Amniotic stem cell (primary cell): ENCODE measurements at places on chromosomes 2 and 18.

GRCh38 chr2:140502951-140503630, 1627.7 kb downstream of the LRP1B start:
- peak; percentile 37 for DNase-seq

DNA sequence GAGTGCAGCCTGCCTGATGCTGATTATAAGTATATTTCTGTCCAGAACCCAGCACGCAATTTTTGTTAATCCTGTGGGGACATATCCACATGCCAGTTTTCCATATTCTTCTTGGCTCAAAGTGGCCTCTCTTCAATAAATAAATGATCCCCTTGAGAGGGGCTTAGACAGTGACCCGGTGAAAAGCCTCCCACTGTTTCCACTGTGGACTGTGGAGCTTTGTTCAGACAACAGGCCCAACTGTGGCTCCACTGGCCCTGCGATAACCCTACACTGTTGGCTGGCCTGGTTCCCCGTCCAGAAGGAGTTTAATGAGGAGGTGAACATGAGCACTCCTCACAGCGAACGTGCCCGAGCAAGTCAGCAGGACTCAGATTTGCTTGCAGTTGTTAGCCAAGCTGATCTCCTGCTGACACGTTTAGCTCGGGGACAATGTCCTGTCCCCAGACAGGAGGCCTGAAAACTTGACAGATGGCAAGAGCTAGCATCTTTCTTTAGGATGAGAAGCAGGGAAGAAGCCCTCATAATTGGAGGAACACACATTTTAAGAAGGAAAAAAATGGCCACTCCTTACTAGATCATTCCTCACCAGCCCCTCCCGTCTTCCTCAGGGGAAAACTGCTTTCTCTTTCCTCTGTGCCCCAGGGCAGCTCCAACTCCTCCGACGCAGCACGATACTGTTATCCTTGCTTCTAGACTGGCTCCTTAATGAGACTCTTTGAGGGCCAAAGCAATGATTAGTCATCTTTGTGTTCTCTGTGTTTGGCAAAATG, 20.0 kb upstream of the MTCL1 start:
- DNase-seq = no peak

DNA sequence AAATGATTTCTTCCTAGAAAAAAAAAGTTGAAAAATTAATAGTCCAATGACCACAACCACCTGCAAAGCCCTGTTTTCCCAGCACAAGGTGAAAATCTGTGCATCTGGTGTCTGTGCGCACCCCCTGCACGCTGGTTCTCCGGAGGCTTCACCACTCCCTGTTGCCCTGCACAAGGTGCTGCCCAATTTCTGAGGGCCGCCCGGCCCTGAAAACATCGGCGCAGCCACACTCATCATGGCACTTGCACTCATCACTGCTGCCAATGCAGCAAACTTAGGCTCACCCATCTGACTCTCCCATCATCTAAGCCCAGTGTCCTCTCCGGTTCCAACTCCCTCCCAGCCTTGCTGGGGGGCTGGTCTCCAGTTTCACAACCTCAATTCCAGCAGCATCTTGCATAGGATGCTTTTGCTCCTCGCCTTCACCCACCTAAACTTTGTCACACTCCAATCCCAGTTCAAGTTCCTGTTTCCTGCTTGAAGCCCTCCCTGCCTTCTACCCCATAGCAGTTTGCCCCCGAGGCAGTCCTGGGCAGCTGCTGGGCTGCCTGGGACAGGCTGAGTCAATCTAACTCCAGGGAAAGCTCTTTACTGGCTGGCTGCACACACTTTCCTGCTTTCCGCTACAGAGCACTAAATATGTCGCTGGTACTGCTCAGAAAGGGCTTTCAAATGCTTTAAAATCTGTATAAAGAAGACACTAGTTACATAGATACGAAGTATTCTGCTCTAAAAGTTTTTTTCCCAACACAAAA, 522.5 kb upstream of the ID2 start:
- no peak for DNase-seq

DNA sequence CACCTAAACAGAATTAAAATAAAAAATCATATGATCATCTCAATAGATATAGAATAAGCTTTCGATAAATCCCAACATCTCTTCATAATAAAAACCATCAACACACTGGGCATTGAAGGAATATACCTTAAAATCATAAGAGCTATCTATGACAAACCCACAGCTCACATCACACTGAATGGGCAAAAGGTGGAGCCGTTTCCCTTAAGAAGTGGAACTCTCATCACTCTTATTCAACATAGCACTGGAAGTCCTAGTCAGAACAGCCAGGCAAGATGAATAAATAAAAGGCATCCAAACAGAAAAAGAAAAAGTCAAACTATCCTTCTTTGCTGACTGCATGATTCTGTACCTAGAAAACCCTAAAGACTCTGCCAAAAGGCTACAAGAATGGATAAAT, 510.3 kb downstream of the ZNF804A start:
- no peak for DNase-seq

- DNase-seq = no peak
Observed at GRCh38 chr18:74498712-74499627, 2.8 kb downstream of the CNDP2 start.

DNA sequence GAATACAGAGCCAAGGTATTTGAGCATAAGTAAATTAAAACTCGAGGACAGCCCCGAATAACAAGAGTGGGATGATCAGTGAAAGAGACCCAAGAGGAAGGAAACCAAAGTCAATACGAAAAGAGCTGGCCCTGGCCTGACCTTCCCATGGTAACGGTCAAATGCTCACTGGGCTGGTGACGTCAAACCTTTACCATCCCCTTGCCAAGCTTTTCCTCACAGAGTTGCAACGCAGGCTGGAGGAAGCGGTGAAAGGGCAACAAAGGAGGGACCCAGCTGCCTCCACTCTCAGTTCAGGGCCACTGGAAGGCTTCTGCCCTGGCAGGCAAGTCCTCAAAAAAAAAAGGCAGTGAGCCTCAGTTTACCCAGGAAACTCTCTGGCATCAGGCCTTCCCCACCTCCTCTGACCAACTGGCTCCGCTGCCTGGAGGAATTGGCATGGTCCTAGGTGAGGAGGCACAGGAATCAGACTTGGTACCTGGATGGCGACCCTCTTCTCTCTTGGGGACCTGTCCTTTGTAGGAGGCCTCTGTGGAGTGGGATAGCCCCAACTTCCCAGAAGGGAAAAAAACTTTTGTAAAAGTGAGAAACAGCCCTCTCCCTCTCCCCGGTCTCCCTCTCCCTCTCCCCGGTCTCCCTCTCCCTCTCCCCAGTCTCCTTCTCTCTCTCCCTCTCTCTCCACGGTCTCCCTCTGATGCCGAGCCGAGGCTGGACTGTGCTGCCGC, 212.4 kb downstream of the ANAPC1 start:
- DNase-seq = no peak

DNA sequence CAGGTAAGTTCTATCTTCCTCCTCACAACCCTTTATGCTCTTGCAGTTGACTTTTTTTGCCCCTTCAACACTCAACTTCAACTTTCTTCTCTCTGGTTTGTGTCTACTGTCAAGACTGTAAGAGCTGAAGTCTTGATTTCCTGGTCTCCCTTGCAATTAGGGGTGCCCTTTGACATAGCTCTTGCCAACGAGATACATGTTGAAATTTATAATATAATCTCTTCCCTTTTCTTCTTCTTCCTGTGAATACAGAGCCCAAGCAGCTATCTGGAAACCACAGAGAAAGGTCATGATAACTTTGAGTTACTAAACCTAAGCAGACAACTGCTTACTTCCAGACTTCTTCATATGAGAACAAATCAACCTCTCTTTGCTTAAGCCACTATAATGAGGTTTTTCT, 163.5 kb downstream of the MC4R start:
- no peak for DNase-seq

- no peak for DNase-seq
Observed at GRCh38 chr2:15788830-15789229, 151.5 kb upstream of the MYCN start.

DNA sequence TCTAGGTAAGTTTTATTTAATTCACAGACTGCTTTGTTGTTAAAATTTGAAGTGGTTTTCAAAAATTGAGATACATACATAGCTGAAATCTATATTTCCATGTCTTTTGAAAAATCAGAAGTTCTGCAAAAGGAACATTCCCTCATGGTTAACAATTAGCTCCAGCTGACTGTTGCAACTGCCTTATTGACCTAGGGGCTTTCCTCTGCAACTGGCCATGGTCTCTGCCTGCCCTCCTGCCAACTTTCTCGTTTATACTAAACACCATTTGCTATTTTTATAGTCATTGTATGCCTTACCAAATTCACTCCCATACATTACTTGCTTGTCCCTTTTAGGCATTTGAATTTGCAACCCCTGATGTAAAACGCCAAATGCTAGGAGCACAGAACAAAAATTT, 107.2 kb downstream of the PID1 start:
- DNase-seq = no peak

GRCh38 chr2:62227386-62228075, 31.6 kb downstream of the B3GNT2 start:
- DNase-seq = no peak

GRCh38 chr2:127415593-127416505, 2.4 kb upstream of the PROC start:
- DNase-seq = no peak

DNA sequence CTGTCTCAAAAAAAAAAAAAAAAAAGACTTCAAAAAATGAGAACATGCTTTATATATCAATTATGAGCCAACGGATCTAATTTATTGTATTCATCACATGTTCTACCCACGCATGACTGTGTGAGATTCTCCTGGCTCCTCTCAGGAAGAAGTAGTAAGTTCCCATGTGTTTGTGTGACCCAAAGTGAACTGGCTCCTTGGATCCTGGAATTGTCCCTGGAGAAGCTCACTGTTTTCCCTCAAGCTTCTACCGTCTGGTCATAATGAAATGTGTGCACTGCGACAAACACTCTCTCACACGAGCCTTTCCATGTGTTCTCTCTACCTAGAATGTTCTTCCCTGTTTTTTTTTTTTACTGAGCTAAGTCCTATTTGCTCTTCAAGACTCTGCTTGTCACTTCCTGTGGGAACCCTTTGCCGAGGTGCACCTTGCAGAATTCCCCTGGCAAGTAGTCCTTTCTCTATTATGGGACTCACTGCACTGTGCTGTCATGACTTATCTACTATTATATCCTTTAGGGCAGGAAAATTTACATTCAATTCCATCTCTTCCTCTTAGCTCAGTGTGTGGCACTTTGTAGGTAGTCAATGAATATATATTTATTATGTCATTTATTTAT, 83.2 kb upstream of the THOC1 start:
- no peak for DNase-seq

GRCh38 chr2:182586426-182586825, 129.6 kb upstream of the DNAJC10 start:
- DNase-seq = no peak

GRCh38 chr2:10721396-10722251, at the start of gene ATP6V1C2:
TSS of gene ATP6V1C2 (plus strand) at chr2:10721630. CDS start at chr2:10722850, 1,220 bp downstream.
- DNase-seq = no peak

DNA sequence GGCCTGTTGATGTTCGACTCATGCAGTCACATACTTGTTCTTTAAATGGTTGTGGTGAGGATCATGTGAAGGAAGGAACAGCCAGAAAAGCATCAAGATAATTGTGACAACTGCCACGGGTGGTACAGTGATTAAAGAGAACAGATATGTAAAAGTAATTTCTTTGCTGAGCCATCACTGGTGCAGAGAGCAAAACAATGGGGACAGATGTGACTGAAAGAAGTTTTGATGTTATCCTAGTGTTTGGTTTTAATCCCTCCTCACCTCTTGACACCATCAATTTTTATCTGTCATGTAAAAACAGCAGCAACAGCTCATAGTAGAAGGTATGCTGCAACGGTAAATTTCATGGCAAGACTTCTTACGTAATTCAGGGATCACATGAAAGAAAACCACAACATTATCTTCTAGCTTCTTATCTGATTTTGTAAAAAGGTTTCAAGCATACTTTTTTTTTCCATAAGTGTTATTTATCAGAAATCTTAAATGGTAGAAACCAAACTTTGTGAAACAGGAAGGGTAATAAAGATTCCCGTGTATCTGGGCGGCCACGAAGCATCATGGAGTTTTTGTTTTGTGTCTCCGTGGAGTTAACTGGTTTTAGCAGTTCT, 65.2 kb downstream of the PLCL1 start:
- DNase-seq = no peak

- no peak for DNase-seq
Observed at GRCh38 chr2:98592565-98592964, 15.7 kb downstream of the COA5 start.

DNA sequence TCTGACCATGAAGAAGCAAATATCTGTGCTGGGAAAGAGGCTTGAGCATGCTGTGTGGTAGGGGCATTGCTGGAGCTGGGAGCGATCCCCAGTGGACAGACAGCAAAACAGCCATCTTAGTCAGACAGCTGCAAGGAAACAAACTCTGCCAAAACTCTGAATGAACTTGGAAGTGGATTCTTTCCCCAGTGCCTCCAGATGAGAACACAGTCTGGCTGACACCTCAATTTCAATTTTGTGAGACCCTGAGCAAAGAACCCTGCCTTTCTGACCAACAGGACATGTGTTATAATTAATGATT, 23.2 kb upstream of the FAP start:
- no peak for DNase-seq

DNA sequence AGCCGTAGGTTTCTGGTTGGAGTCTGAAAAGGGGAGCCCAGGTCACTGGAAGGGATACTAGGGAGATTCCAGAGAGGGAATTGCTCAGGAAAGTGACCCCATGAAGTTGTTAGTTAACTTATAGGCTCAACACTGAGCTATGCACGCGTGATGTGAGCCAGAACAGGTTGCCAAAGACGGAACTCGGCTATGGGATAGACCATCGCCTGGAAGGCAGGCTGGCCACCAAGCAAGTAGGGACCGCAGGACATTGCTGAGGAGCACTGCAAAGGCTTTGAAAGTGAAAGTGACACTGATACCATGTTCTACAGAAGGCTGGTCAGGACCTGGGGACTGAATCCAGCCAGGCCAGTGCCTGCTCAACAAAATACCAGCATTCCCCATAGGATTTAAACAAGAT, 7.3 kb downstream of the FARP2 start:
- no peak for DNase-seq

GRCh38 chr2:160271171-160272086, 71.4 kb upstream of the ITGB6 start:
- DNase-seq = no peak

- DNase-seq = no peak
Observed at GRCh38 chr2:216491793-216492596, 6.6 kb upstream of the RPL37A start.

DNA sequence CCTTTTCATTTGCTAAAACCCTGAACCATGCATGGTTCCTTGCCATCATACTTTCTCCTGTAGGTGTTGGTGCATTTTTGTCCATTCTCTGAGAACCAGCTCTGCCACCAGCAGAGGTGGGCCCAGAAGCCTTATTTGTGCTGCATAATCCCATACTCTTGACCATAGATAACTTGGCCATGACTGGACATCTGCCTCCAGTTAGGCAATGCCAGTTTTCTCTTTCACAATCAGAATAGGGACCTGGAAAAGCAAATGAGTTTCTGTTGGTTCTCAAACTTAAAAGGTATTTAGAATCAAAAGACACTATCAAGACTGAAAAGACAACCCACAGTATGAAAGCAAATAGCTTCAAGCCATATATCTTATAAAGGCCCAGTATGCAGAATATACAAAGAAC, 167.3 kb downstream of the MAIP1 start:
- no peak for DNase-seq

- no peak for DNase-seq
Observed at GRCh38 chr2:150888337-150888736, 373.3 kb downstream of the RBM43 start.

- DNase-seq = no peak
Observed at GRCh38 chr2:69958480-69958879, 3.0 kb downstream of the ASPRV1 start.
